ENCODE measurements at places on chromosomes 6 and 20.

DNA sequence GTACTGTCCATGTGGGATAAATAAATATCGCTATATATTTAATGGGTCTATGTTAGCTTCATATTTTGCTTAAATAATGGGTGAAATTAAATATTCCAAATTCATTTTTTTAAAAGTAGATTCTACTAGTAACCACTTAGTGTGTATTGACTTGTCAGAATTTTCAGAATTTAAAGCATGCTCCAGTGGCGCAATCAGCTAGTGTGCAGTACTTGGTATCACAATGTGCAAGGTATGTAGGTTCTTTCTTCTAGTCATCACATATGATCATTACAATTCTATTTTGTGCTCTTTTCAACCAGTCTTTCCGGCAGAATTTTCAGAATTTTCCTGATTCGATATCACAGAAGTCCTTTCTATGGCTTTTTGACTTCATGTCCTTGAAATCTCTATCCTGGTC, 32.6 kb downstream of the PDE7B start:
- DNase-seq = no peak

DNA sequence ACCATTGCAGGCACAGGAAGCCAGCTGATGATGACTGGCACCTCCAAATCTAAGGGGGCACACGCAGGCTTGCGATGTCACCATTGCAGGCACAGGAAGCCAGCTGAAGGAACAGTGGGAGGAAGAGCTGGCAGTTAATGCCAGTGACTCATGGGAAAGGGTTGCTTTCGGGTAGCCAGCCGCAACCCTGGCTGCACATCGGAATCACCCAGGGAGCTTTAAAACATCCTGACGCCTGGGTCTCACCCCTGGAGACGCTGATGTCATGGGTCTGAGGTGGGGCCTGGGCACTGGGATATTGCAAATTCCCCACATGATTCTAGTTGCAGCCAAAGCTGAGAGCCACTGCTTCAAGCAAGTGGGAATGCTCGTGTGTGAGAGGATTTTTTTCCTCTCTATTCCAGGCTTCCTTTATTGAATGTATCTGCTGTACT, 16.1 kb upstream of the CCN6 start:
- peak; percentile 93 for DNase-seq

GRCh38 chr6:142374965-142375733, 73.3 kb downstream of the ADGRG6 start:
- DNase-seq = peak; percentile 89

- no peak for DNase-seq
These were observed 4.7 kb upstream of the KCNQ2 start for GRCh38 chr20:63477061-63477616.

DNA sequence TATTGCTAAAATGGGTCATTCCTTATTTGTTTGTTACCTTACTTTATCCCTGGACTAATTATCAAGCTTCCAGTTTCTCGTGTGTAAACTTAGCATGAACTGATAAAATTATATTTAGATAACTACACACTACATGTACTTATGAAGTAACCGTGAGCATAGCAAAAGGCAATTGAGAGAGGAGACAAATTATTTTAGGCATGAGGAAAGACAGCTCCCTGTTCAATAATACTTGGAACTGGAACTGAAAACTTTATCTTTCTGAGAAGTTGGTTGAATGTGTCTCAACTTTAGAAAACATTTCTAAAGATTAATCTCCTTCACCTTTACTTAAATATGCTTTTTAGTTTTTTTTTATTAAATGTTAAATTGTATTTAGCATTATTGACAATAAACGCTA, 11.4 kb downstream of the CRISP3 start:
- no peak for DNase-seq

GRCh38 chr6:74953708-74954107, 252.1 kb downstream of the COL12A1 start:
- DNase-seq = no peak

GRCh38 chr20:4064144-4064909, 49.0 kb upstream of the RNF24 start:
- peak; percentile 95 for DNase-seq

GRCh38 chr6:156933201-156934068, 156.3 kb downstream of the ARID1B start:
- DNase-seq = no peak

DNA sequence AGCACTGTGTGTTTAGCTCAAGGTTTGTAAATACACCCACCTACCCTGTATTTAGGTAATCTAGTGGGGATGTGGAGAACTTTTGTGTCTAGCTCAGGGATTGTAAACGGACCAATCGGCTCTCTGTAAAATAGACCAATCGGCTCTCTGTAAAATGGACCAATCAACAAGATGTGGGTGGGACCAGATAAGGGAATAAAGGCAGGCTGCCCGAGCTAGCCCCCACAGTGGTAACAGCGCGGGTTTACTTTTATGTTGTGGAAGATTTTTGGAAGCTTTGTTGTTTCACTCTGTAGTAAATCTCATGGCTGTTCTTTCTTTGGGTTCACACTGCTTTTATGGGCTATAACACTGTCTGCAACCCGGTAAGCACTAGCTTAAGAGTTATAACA, 32.1 kb upstream of the RANBP9 start:
- DNase-seq = no peak

All from fibroblast of villous mesenchyme (primary cell).